ENCODE measurements at places on chromosomes 3 and 15.
A peak's percentile ranks its signal among the peaks of the same experiment; 100 is the strongest.

DNA sequence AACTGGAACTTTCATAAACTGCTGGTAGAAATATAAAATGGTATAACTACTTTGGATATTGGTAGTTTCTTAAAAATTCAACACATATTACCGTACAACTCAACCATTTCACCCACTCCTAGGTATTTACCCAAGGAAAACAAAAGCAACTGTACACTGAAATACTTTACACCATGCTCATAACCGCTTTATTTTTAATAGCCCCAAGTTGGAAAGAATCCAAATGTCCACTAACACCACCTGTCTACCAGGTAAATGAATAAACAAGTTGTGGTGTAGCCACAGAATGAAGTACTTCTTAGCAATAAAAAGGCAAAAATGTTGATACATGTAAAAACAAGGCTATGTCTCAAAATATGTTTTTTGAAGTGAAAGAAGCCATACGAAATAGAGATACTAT is 215.9 kb upstream of the PEX5L start:
- DNase-seq, result no peak

DNA sequence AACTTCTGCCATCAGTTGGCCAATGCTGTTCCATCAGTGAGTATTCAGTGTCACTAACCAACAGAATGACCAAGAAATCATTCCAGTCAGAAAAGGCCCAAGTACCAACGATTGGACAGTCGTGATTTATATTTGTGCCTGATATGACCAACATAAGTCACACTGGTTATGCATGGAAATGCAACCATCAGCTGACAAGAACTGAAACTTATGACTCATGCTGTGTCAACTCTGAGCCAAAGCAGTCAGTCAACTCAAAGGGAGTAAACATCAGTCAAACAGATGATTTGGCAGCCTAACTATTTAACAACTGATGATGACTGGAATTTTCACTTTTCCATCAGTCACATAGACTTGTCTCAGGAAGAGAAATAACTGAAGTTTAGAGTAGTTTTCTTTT is 142.4 kb downstream of the ANXA2 start:
- DNase-seq, result peak; percentile 6

GRCh38 chr3:65385805-65386204 is 652.9 kb downstream of the MAGI1 start:
- DNase-seq, result no peak

- peak; percentile 15 for DNase-seq
Observed at GRCh38 chr15:31374489-31374888, 47.9 kb downstream of the KLF13 start.

DNA sequence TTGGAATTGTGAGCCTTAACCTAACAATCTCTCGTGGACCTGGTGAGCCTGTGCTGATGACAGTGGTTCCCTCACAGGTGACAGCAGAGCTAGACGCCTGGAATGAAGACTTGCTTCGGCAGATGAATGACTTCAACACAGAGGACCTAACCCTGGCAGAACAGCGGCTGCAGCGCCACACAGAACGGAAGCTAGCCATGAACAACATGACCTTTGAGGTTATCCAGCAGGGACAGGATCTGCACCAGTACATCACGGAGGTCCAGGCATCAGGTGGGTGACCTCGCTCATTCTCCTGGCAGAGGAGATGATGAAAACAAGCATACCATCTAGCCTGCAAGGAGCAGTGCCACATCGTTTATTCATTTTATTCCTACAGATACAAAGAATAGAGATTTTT is 316.9 kb upstream of the UMPS start:
- no peak for DNase-seq
